ENCODE measurements at places on chromosomes 2 and 18.

GRCh38 chr2:187364696-187365095 is 83.4 kb downstream of the CALCRL start:
- DNase-seq, result no peak

DNA sequence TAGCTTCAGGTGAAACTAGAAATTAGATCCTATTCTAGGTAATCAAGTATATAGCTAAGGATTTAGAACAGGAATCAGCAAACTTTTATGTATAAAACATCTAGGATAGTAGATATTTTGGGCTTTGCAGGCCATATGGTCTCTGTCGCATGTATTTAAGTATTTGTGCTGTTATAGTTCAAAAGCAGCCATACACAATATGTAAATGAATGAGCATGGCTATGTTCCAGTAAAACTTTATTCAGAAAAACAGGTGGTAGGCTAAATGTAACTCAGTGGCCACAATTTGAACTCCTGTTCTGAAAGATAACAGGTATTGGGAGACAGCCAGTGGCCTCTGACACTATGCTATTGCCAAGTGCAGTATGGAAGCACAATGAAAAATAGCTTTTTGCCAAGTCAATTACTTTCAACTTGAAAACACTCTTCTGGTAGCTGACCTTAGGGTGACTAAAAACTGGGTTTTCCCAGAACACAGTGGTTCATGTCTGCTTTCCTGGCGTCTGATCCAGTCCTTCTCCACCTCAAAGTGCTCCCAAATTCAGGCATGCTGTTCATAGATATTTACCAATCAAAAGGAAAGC is 304.7 kb upstream of the SYT4 start:
- DNase-seq, result no peak

DNA sequence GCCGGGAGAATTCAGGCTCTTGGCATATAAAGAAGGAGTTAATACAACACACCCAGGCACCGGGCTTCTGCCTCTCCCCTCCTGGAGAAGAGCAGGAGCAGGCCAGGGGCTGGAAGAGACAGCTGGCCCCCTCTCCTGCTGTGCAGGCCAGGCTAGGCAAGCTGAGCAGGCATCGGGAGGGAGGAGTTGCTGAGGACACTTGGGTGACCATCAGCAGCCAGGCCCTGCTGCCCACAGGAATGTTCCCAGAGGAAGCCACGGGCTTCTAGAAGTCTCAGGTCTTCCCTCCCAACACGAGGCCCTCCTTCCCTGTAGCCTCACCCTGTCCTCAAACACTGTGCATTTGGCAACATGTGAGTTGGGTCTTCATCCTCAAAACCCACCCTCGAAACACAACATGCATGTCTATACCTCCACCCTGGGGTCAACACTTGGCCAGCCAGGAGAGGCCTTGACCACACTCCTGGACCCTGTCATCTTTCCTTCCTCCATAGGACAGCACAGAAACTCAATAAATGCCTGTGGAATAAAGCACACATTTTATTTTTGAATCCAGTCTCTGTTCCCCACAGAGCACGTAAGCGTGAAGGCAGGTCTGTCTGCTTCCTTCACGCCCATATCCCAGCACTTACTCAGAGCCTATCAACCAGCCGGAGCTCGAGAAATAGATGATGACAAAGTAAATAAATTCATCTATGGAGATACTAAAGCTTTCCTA is 433.8 kb upstream of the ID2 start:
- no peak for DNase-seq

DNA sequence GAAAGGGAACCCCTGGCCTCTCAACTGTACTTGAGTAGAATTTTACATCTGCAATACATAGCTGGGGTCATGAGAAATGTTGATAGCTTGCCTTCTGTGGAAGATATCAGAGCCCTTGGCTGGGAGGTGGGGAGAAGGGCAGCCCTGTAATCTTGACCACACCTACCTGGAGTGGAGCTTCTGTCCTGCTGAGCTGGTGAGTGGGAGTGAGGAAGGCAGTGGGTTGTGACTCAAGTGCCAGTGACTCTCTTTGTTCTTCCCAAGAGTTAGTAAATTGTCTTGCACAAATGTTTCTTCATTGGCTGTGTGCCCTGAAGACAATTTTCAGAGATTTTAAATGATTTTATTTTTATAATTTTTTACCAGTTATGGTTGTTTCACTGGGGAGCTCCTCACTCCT is 277.3 kb downstream of the MBD5 start:
- DNase-seq, result no peak

- no peak for DNase-seq
These were observed 5.2 kb upstream of the CTDSP1 start for GRCh38 chr2:218394298-218395089.

DNA sequence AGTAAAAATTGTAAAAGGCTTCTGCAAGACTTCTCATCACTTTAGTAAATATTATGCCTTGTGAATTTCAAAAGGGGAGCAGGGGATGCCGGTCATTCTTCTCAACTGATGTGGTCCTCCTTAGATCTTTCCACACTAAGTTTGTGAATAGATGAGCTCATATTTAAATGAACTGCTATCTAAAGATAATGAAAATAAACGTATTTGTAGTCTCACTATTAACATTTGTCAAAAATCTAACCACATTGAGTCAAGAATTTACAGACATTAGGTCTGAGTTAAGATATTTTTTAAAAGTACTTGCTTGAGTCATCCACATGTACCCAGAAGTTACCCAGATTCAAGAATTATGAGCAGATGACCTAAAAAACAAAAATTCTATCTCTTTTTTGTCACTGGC is 6.5 kb downstream of the PRPF40A start:
- DNase-seq, result no peak

- no peak for DNase-seq
These were observed 209.9 kb downstream of the ARL4C start for GRCh38 chr2:234286956-234287355.

DNA sequence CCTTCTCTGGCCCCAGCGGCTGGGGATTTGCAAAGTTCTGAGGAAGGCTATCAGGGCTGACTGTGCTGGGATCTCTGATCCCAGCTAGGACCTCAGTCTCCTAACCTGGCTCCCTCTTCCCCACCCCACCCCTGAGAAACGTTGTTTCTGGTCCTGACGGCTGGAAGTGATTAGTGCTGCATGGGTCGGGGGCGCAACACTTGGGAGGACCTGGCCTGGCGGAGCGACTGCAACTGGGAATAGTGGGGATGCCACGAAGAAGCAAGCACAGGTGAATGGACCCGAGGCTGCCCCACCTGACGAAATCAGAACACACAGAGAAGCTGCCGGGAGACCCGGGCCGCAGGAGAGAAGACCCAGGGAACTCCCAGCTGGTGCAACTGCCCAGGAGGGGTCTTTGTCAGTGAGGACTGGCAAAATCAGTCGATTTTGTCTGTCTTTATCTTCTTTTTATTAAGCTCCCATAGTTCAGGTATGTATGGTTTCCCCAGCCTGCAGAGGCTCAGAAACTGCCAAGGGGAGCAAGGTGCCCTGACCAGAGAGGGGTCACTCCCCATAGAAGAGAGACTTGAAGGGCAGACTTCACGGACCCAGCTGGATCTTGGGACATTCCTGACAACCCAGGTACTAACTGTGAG is 656 bp upstream of the LBX2 start:
- DNase-seq, result no peak

- DNase-seq, result no peak
These were observed 45.6 kb downstream of the DIPK1C start for GRCh38 chr18:74411475-74411874.

DNA sequence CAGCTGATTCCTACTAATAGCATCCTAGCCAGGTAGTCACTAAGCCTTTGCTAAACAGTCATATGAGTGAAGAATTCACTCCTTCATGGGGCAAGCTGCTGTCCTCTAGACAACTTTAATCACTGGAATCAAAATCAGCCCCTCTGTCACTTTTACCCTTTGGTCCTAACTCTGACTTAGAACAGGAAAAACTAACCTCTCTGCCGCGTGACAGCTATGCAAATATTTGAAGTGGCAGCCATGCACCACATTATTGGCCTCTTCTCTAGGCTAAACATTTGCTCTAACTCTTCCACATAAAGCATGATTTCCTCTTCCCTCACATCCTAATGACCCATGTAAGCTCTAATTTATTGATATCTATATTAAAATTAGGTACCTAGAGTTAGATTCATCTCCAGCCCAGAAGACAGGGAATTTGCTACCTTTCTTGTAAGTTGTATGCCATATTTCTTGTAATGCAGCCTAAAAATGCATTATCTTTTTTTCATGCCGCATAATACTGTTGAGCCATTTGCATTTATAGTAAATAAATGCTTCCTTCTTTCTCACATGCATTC is 12.8 kb upstream of the ONECUT2 start:
- no peak for DNase-seq

DNA sequence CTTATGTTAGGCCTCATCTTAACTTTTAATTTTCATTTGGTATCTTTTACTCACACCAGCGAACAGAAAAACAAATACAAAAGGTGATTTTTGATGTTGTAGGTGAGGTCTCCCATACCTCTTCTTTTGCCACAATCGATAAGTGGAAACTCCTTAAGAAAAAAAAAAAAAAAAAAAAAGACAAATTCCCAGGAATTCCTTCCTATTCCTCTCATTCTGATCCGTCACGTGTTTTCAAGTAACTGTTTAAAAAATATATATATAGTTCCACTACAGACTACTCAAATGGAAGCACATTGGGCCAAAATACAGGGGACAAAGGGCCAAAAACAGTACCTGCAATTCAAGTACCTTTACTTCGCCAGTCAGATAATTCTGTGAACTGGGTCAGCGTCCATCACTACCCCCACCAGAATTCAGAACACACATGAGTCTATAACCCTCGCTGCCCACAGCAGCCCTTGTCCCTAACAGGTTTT is 16.5 kb downstream of the NMUR1 start:
- no peak for DNase-seq

DNA sequence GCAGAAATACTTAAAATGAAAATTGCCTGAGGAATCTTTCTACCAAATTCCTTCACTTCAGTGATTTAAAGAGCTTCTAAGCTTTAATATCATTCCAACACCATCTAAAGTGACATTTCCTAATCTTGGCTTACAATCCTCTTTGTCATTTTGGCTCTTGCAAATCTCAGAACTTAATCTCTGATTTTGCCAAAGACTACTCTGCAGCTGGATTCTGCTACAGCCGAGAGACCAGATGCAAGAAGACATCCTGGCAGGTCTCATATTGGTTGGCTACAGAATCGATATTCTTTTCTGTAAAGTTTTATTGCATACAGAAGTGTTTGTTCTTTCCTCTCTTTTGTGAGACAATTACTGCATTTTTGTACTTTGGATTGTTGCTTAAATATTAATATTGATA is 716.5 kb upstream of the LRATD1 start:
- no peak for DNase-seq

DNA sequence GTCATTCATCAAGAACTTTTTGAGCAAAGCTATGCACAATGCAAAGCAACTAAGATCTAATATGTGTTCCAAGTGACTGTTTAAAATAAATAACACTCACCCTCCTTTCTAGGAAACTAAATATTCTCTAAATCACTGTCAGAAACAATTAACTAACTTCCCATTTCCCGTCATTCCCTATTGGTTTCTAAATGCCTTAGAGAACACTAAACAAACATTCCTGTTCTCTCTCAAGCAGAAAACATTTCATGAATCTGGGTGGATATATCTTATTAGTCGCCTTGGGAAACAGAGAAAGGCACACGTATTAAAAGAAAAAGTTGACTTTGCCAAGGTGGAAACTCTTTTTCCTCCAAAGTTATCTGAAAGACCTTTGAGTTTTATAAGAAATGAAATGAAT is 735.2 kb downstream of the MBD2 start:
- DNase-seq, result no peak

GRCh38 chr2:221671515-221671914 is 99.4 kb upstream of the EPHA4 start:
- no peak for DNase-seq

- DNase-seq, result no peak
These were observed 135.4 kb downstream of the COL6A3 start for GRCh38 chr2:237278568-237278967.

- no peak for DNase-seq
These were observed 7.8 kb upstream of the TMEM37 start for GRCh38 chr2:119423811-119424210.

DNA sequence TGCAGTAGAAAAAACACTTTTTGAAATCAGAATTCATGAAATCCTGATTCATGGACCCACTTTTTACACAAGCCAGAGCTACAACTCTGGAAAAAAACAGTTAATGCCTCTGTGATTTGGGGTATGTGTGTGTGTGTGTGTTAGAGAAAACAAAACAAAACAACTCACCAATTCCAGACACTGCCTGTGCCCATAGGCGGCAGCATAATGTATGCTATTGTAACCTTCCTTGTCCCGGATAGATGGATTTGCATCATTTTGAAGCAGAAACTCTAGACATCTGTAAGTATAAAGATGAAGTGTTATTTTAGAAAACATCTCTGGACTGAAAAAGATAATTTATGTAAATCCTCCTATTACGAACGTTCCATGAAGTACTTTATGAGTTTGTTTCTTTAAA is 152.0 kb upstream of the PGAP1 start:
- no peak for DNase-seq

DNA sequence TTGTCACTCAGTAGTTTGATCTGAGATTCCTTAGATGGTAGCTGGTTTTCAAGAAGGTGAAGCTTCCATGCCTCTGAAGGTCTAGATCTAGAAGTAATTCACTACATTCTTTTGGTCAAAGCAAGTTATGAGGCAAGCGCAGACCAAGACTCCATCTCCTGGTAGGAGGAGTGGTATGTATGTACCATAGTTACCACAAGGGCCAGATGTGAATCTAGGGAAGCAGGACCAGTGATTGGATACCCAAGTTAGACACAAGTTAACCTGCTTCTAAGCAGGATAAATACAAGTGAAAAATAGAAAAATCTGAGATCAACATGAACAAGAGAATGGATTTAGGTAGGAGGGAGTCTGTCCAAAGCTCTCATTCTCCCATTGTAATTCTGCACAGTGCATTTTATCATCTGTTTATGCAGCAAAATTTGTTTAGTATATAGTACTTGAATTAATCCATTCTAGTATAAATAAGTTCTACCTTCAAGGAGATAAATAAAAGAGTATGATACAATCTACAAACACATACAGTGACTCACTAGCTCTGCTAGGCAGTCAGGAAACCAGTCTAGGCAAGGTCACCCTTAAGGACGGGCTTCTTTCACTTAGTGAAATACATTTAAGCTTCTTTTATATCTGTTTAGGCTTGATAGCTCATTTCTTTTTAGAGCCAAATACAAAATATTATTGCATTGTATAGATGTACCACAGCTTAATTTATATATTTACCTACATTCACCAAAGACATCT is 14.2 kb upstream of the DOCK10 start:
- no peak for DNase-seq

- DNase-seq, result no peak
These were observed 154.2 kb downstream of the DCDC2C start for GRCh38 chr2:3857576-3857975.

- no peak for DNase-seq
These were observed 40.3 kb downstream of the PTGR3 start for GRCh38 chr18:75168619-75169018.

GRCh38 chr2:84314250-84314649 is 144.8 kb downstream of the SUCLG1 start:
- no peak for DNase-seq

DNA sequence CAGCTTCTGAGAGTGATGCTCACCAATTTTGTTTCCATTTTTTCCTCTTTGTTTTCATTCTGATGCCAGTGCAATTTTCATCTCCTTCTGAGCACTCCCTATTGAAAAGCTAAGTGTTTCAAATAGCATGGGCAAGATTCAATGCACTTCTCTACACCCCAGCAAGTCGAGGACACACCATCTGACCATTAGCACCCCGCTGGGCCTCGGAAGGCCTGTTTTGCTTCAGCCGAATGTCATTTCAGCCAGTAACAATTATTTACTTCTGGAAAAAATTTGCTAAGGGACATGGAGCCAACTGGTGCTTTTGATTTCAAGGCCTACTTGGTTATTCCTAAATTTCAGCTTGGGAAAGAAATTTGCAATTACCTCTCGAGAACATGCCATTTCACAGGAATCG is 392.4 kb downstream of the RNF144A start:
- no peak for DNase-seq

- DNase-seq, result no peak
These were observed 150.3 kb upstream of the NDUFV2 start for GRCh38 chr18:8952174-8952573.
